NCI-H2081 (cell line): ENCODE measurements at places on chromosomes 6 and 20.

GRCh38 chr20:20815711-20816455, 103.4 kb upstream of the RALGAPA2 start:
- DNase-seq, result no peak

GRCh38 chr20:25020345-25020744, 27.8 kb upstream of the APMAP start:
- DNase-seq, result no peak

DNA sequence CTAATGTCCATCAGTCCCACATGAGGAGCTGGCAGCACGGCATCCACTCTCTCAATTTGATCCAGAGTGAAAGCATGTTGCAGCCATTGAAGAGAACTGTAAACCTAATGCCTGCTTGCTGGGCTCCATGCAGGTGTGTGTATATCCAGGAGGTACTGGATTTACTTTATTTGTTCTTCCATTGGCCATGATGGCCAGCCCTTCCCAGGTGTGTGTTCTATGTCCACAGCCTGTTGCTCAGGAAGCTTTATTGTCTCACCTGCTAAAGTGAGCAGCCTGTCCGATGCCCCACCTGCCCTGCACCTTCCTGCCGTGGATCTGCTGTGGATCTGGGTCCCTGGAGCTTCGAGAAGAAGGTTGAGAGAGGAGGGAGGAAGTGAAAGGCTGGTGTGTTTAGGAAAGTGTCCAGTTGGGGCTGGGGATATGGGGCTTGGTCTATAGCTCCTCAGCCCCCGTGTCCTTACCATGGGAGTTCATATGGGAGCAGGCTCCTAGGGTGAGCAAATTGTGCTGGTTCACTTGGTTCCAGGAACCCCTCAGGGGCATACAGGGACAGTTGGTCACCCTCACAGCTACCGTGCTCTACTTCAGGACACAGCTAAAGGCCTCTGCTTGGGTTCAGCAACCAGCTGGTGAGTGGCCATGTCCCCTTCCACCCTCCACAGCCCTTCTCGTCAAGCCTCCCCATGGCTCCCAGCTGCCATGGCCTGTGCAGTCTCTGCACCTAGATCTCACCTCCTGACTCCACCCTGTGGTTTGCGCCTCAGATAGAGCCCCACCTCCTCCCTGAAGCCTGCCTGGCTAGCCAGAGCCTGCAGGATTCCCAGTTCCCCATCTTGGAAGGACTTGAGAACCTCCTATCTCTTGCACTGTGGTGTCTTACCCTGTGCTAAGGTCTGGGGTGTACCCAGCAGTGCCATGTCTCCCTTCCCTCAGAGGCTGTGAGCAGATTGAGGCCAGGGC, 12.7 kb downstream of the TREML2 start:
- DNase-seq, result no peak

- DNase-seq, result no peak
Observed at GRCh38 chr20:18647777-18648176, 59.9 kb downstream of the DTD1 start.

DNA sequence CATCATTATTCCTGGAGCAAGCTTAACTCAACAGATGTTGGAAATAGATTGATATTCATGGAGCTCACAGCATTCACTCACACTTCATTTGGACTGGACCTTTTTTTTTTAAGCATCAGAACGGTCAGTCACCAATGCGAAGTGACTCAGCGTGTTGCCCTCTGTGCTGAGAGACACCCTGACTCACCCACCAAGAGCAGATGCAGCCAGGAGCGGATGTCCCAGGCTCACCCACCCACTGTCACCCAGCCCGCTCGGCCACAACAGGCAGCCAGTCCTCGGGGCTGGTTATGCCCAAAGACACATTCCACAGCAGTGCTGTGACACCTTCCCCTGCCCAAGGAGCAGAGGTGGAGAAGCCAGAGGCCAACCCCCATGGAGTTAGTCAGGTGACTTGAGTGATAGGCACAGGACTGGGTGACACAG, 15.7 kb downstream of the RNASET2 start:
- DNase-seq, result no peak

- DNase-seq, result peak; percentile 87
Observed at GRCh38 chr20:57435498-57436222, 44.5 kb downstream of the RBM38 start.

GRCh38 chr6:108591040-108591816, 30.5 kb downstream of the FOXO3 start:
- no peak for DNase-seq

- peak; percentile 62 for DNase-seq
Observed at GRCh38 chr6:33771146-33772081, 17.5 kb downstream of the LEMD2 start.

DNA sequence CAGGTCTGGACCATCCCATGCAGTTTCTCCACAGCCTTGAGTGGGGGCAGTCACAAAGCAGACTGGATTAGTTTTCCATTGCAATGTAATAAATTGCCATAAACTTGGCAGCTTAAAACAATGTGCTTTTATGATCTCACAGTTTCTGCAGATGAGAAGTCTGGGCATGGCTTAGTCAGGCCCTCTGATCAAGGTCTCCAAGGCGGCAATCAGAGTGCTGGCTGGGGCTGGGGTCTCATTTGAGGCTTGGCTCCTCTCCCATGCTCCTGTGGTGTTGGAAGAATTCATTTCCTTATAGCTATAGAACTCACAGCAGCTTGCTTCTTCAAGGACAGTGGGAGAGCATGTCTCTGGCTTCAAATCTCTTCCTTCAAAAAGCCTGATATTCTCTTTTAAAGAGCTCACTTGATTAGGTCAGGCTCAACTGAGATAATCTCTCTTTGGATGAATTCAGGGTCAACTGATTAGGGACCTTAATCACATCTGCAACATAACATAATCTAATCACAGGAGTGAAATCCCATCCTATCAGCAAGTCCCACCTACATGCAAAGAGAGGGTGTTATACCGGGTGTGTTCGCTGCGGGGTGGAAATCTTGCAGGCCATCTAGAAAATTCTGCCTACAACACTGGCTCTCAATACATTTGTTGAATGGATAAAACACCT, 77.4 kb upstream of the SULF2 start:
- DNase-seq, result no peak

GRCh38 chr6:33820243-33820642, 16.4 kb upstream of the MLN start:
- no peak for DNase-seq

GRCh38 chr6:150687508-150687907, 87.8 kb downstream of the PLEKHG1 start:
- no peak for DNase-seq

GRCh38 chr6:159044899-159045727, at the start of gene TAGAP:
Gene TAGAP, minus strand, starts transcription at chr6:159044991. Its CDS starts 845 bp downstream, at chr6:159044146.
- no peak for DNase-seq

- no peak for DNase-seq
Observed at GRCh38 chr20:58597249-58597891, 53.7 kb upstream of the STX16 start.

DNA sequence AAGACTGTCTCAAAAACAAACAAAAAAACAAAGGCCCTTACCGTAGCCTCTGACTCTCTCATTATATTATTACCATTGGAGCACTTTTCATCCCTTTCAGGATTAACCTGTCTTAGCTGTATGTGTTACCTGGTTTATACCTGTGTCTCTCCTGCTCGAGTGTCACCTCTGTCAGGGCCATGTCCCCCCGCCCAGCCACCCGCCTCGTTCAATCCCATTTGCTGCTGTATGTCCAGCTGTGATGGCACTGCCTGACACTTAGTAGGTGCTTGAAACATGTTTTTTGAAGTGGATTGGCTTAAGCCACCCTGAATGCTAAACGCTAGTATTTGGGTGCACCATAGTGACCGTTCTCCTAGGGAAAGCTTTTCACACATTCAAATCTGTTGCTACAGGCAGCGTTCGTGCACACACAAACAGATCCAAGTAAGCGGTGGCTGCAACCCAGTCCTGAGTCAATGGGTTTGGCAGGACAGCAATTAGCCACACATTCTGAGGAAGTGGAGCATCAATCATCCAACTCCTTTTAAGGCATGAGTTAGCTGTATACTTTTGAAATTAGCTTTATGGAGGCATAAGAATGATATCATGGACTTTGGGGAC, 98.9 kb upstream of the ZNF217 start:
- no peak for DNase-seq

DNA sequence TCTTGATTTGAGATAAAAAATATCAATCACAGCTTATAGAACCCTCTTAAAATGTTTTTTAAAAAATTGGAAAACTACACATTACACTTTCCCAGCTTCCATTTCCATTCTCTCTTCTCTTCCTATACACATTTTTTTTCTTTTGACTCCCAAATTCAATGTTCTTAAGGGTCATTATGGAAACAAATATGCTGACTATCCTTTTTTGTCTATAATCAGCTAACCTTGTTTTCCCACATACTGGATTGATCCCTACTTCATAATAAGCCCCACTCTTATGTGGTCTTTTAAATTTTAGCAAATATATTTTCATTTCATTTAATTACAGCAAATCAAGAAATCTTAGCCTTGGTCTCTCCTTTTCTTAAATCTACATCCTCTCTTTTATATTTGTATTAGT, 378.4 kb downstream of the MEI4 start:
- DNase-seq, result no peak

GRCh38 chr6:137119196-137120104, 54.0 kb downstream of the IL22RA2 start:
- DNase-seq, result no peak

DNA sequence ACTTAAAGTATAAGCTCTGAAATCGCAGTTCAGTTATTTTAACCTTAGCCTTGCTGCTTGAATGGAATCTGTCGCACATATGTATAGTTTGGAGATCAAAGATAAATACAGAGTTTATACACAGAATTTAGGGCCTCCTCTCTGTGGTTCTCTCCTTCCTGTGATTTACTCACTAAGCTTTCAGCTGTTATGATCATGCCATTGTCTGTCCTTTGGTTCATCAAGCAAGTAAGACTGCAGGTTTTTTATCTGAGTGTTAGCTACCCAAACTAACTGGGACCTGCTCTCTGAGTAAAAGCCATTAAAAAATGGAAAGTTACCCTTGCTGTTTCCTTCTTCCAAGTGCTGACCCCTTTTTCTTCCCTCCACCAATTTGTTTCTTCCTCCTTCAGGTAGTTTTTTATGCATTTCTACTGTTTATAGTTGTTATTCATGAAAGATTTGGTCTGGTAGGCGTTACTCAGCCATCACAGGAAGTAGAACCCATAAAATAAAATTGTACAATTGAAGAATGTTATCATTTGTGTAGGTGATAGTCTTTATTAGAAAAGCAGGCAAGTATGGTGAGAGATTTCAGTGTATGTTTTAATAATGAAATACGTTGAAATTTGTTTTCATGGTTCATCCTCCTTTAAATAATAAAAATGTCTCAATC, 33.7 kb upstream of the SUMO4 start:
- no peak for DNase-seq

GRCh38 chr6:127561660-127562059, 15.3 kb upstream of the C6orf58 start:
- no peak for DNase-seq

GRCh38 chr6:161259302-161259701, 14.6 kb downstream of the AGPAT4 start:
- no peak for DNase-seq

- peak; percentile 86 for DNase-seq
Observed at GRCh38 chr20:22403632-22404361, 180.6 kb downstream of the FOXA2 start.

- DNase-seq, result no peak
Observed at GRCh38 chr6:97205966-97206365, 77.0 kb downstream of the MMS22L start.

DNA sequence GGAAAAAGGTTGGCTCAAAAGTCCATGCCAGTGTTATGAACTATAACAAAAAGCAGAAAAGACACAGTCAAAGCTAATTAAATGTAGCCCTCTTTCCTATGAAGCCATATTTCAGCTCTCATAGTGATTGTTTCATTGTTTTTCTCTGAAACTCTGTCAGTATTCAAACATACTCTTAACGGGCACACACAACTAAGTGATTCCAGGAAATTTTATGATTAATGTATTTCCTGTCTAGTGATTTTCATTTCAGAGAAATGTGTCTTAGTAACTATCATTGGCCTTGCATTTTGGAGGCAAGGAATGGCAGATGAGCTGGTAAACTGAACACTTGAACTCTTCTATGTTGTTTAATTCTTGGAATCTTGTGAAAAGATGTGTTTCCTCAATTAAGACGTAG, 68.0 kb downstream of the CLVS2 start:
- DNase-seq, result no peak

GRCh38 chr6:154981079-154981870, 13.8 kb upstream of the TIAM2 start:
- DNase-seq, result no peak

DNA sequence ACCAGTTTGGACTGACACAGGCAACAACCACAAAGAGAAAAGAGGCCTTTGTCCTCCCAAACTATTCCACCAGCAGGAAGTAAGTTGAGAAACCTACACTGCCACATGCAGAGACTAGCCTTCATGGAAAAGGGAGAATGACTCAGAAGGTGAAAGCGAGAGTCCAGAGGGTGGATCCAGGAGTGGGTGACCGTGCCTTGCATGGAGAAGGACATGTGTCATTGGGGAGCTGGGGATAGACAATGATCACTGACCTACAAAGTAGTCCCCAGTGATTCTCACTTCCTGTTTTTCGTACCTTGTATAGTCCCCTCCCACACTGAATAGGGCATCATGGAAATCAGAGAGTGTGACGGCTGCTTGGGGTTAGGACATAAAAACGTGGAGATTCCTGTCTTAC, 91.9 kb downstream of the MYLK4 start:
- no peak for DNase-seq

GRCh38 chr20:6238421-6238820, 115.6 kb upstream of the FERMT1 start:
- no peak for DNase-seq

DNA sequence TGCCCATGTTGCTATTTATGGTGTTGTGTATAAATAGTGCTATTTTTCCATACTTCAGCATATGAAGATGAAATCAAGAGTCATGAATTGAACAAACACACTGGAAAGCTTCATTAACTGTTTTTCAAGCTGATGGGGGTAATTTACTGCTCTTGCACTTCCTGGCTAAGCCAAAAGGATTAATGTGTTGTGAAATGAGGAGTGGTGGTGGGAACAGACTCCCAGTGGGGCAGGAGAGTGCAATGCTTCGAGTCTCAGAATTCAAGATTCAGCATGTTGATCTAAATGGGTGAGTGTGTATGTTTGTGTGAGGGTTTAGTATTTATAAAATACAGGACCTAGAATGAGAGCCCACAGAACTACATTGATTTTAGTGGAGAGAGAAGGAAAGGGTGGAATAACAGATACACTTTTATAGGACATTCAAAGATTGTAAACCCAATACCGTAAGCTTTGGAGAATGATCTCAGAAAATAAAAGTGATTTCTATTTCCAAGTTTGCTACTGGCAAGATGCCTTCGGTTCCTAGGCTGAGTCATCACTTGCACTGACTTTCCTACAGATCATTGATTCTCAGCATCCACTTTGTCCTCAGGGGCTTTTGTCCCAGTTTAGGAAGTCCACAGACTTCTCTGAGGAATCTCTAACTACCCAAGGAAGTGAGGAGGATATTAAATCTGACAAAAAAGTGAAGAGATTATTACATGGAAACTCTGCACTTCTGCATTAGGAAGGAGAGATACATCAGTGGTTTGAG, 303.6 kb downstream of the TRDN start:
- DNase-seq, result no peak

- DNase-seq, result no peak
Observed at GRCh38 chr20:57470212-57470522, 54.8 kb downstream of the CTCFL start.
